ENCODE measurements at places on chromosomes 5 and 9.

DNA sequence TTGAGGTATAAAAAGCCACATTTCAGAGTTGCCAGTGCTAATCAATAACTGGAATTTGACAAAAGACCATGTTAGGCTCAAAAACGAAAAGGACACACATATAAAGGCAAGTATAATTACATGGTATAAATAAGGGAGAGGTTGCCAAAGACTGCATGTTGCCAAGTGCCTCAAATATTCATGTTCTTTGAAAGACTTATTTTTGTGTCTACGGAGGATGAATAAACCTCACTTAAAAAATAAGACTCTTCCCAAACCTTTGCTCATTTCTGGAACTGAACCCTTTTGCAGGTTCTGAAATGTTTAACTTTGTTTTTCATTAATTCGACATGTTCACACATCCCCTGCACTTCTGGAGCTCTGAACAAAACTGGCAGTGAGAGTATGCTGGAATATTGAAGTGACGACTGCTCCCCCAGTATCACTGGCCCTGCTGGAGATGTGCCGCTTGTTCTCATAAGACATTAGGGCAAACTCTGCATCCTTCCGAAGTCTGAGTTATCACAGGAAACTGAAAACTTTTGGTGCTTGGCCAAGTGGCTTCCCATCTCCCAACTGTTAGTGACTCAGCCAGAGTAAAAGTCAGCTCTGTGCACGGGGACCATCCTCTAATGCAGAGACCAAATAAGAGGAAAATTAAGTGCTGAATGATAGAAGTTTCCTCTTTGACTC, 336.8 kb downstream of the GLIS3 start:
- peak; percentile 94 for DNase-seq

GRCh38 chr5:157400741-157401495, 59.1 kb upstream of the NIPAL4 start:
- DNase-seq, result peak; percentile 44

DNA sequence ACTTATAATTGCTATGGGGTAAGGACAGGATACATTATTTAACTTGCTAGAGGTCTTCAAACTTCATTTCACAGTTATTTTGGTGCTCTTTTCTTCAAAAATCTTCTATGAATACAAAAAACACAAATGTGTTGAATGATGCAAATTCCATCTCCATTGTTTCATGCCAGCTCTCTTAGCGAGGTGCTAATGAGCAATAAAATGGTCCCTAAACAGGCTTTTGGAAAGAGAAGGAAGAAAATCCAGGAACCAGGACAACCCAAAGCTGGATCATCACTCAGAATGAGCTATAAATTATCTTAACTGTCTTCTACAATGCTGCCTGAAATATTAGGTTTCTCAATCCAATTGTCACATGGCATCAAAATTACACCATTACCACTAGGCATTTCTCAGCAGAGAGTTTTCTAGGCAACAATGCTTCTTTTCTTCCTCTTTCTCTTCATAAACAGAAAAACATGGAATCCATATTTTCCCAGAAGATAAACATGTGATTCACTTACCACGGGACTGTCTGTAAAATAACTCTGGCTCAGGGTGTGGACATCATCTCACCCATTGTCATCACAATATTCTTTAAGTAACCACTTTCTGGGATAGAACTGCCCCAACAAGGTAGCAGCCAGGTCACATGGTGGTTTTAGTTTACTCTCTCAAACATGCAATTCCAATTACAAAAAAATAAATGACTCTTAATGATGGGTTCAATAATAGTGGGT, 249.4 kb downstream of the NPR3 start:
- no peak for DNase-seq

- DNase-seq, result no peak
Measured at GRCh38 chr9:77769246-77769645, 121.1 kb upstream of the GNA14 start.

- DNase-seq, result peak; percentile 40
Measured at GRCh38 chr5:115831163-115831768, 10.1 kb downstream of the ATG12 start.

GRCh38 chr9:137482094-137482781, 23.1 kb upstream of the NSMF start:
- DNase-seq, result peak; percentile 30

Measured in fibroblast of skin of right biceps (primary cell).